ENCODE measurements at places on chromosomes 11 and 22.

DNA sequence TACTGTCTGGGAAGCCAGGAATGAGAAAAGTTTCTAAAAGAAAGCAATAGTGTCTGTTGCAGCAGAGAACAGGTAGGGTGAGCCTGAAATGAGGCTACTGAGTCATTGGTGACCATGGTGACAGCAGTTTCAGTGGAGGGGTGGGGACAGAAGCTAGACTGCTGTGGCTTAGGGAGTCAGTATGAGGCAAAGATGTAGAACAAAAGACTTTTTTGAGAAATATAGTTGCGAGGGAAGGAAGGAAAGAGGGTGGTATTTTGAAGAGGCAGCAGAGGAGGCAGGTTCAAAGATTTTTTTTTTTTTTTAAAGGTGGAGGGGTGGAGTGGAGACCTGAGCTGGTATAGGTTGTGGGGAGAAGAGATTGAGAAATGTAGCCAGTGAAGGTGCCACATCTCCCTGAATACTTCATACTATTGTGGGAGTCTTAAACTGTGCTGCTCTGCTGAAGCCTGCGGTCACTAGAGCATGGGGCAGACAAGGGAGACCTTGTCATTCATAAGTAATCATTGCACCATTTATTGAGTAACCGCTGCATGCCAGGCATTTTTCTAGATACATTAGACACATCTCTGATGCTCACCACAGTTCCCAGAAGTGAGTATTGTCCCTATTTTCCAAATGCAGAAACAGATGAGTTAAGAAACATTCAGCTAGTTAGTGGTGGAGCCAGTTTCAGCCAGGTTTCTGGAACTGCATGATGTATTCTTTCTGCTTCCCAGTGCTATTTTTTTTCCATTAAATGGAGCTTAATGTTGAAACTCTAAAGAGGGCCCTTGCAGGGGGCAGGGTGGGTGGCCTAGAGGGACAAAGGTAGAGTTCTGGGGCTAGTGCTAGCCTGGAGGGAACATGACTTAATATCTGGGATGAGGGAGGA, 49.9 kb downstream of the STIM1 start:
- peak; percentile 99 for DNase-seq

GRCh38 chr11:8809241-8809938, 101.6 kb upstream of the AKIP1 start:
- DNase-seq, result no peak

- no peak for DNase-seq
Measured at GRCh38 chr11:123168241-123168640, 26.8 kb downstream of the CLMP start.

DNA sequence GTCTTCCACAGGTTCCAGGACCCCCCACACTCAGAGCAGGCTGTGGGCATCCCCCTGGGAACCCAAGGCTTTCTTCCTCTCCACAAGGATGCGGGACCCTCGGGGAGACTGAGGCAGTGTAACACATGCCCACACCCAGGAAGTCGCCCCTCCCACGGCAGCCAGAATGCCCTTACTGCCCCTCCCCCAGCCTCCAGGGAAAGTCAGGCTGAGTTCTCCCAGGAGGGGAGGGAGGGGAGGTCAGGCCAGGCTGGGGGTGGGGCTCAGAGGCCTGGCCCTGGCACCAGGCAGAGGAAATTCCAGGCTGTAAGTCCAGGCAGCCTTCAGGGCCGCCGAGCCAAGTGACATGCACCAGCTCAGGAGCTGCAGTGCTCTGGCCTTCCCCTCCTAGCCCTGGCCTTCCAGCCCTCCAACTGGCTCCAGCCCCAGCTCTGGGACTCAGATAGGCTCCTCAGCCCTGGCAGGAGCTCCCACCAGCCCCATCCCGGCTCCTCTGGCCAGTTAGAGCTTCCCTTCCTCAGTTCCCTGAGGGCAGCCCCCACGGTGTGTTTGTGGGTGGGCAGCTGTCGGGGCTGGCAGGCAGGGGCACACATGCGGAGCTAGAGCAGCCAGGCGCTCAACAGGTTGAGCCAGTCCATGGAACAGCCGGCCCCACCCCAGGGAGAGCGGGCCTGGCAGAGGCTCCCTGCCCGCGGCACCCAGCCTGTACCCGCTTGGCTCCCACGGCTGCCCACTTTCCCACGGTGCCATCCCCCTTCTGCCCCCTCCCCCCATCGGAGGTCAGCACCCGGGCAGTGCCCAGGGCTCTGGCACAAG, 3.6 kb downstream of the BCL9L start:
- DNase-seq, result peak; percentile 79

DNA sequence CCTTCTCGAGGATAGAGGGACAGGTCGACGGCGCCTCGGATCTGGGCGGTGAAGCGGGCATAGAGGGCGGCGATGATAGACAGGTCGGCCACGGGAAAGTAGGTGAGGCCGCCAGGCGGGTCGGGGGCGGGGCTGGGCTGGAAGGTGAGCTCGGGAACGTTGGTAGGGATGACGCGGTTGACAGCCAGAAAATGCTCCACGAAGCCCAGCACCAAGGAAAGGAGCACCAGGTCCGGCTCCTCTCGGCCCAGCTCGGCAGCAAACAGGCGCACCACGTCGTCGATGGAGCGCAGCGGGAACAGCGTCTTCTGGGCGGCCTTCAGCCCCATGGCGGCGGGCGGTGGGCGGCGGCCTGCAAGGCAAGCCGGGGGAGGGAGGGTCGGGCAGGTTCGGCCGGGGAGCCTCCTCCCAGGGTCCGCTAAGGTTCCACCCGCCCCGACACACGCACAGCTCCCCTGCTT, 540 bp downstream of the MEN1 start:
- DNase-seq, result peak; percentile 66

DNA sequence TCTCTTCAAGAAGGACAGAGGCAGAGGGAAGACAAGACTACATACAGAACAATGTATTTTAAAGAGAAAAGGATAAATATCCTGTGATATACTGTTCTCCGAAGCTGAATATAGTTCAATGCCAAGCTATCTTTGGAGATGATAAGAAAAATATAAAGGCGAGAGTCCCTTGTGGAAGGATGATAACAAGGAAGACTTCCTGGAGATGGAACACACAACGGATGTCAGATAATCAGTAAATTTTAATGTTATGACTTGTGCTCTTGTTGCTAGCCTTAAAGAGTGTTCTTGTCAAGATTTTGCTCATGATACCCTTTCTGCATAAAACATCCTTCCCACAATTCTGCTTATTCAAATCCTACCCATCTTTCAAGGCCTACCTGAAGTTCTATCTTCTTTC, 6.8 kb upstream of the CTR9 start:
- no peak for DNase-seq

- DNase-seq, result no peak
Measured at GRCh38 chr11:41978945-41979344, 519.5 kb upstream of the LRRC4C start.

- DNase-seq, result no peak
Measured at GRCh38 chr11:95360377-95361075, 129.5 kb upstream of the SESN3 start.

DNA sequence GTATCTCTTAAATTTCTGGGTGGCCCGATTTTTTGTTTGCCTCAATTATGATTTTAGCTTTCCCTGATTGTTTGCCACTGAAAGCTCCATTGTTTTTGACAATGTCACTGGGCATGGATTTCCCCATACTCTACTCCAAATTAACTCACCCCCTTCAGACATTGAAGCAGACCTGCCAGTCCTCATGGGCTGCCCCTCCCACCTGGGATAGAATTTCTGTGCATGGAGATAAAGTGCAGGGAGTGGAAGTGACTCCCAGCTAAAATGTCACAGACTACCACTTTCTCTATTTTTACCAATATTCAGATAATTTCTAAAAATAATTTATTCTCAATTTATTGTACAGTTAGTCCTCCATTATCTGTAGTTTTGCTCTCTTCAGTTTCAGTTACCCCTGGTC, 79.1 kb upstream of the CLPB start:
- no peak for DNase-seq

DNA sequence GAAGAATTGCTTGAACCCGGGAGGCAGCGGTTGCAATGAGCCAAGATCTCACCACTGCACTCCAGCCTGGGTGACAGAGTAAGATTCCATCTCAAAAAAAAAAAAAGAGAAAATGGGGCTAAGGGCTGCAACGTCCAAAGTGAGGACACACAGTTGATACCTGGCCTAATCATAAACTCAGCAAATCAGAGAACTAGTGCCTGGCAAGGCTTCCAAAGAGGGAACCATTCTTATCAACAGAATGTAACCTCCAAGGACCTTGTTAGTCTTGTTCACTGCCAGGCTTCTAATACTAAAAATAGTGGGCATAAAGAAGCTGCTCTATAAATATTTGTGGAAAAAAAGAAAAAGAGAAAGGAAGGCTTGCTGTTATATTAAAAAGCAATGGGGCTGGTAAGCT, 42.3 kb downstream of the FAM168A start:
- no peak for DNase-seq

DNA sequence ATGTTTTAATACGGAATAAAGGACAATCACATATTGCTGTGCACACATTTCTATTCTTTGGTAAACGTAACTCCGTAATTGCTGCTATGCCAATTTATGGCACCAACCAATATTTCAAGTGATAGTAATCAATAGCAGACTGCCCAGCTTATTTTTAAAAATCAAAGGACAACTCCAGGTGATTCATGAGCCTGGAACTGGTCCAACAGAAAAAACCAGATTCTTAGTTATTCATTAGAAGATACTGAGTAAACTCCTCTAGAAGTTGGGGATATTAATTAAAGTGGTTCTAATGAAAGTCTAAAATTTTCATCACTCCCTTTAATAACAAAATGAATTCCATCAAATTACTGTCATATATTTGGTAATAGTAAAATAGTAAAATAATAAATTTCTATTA, 9.4 kb upstream of the OR52H1 start:
- peak; percentile 12 for DNase-seq

- DNase-seq, result no peak
Measured at GRCh38 chr22:44133901-44134571, 46.7 kb upstream of the PARVG start.

- DNase-seq, result no peak
Measured at GRCh38 chr11:67167719-67168118, 48.7 kb downstream of the KDM2A start.

- DNase-seq, result peak; percentile 13
Measured at GRCh38 chr11:112025707-112026106, 499 bp downstream of the DLAT start.

DNA sequence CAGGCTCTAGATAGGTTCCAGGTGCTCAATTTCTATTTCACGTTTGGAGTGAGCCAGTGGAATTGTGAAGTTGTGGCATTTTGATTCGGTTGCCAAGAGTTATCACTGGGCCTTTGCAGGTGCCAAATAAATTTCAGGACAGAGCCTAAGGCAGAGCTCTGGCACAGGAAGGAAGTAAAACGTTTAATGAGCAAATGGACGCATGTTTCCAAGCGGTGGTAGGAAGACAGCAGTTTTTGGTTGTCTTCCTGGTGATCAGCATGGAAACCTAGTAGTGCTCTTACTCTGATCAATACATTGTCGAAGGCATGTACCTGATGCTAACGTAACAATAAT, 452 bp downstream of the BIRC3 start:
- no peak for DNase-seq

DNA sequence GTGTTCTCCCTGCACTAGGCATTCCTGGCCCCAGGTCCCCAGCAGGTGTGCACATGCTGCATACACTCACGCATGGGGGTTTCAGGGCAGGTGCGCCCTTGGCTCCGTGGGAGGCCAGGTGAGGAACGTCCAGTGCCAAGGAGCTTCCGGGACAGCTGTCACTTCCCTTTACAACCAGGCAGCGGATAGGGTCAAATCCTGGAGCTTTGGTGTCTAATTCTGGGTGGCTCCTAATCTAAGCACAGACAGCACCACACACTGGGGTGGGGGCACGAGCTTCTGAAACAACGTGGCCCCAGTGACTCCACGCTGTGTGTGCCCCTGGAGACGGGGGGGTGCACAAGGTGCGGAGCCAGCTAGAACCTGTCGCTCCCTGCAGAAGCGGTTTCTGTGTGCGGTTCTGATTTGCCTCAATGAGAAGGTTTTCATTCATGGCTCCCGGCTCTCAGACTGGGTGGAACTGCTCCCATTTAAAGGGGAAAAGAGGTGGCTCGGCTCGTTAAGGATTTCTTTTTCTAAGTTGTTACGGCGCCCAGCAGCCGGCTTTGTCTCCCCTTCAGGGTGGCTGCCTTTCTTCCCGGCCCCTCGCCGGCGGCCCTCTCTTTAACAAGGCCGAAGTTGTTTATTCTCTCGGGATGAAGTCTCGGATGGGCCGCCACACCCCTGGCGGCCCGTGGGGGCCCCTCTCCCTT, 5.0 kb downstream of the CCND1 start:
- no peak for DNase-seq

- peak; percentile 83 for DNase-seq
Measured at GRCh38 chr22:43273902-43274484, 69.2 kb downstream of the SCUBE1 start.

GRCh38 chr11:76773921-76774361, 9.2 kb upstream of the TSKU start:
- no peak for DNase-seq

- DNase-seq, result no peak
Measured at GRCh38 chr22:25763239-25763777, 21.3 kb downstream of the MYO18B start.

DNA sequence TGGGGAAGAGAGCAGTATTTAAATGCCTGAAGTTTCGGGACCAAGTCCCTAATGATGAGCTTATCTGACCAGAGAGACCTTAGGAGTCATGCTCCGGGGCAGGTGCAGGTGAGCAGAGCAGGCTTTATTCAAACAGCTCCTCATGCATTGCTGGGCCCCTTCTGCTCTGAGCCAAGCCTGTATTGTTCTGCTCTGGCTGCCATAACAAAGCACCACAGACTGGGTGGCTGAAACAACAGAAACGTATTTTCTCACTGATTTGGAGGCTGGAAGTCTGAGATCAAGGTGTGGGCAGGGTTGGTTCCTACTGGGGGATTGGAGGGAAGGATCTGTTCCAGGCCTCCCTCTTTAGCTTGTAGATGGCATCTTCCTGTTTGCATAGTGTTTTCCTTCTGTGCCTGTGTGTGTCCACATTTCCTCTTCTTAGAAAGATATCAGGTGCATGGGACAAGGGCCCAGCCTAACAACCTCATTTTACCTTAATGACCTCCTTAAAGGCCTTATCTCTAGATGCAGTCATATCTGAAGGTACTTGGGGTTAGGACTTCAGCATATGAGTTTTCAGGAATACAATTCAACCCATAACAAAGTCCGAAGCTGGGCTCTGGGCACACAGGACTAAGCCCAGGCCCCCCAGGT, 97.1 kb upstream of the PARVA start:
- no peak for DNase-seq

DNA sequence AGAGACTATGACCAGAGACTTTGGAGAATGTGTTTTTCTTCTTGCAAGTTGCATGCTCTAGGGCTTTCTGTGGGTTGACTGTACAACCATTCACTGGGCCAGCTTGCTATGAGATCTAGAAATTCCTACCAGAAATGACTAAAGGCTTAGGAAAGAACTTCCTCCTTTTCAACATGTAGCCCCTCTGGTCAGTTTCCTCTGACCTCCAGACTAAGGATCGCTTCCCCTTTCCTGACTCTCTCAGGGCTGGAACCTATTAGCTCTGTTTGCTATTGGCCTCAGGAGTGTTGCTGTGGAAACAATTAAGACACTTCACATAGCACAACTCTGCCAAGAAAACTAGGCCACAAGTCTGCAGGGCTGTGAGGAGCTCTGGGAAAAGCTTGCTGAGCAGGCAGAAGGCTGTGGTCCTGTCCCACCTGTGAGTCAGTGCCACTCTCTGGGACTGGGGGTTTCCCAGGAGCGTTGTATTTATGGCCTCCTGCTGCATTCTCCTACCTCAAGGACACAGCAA, 10.7 kb downstream of the CRY2 start:
- peak; percentile 42 for DNase-seq

All from trophoblast cell (in vitro differentiated cells and primary cell).